ENCODE measurements at places on chromosomes 6 and 20.

- DNase-seq = no peak
Measured at GRCh38 chr6:9704989-9705388, 709.9 kb downstream of the TFAP2A start.

DNA sequence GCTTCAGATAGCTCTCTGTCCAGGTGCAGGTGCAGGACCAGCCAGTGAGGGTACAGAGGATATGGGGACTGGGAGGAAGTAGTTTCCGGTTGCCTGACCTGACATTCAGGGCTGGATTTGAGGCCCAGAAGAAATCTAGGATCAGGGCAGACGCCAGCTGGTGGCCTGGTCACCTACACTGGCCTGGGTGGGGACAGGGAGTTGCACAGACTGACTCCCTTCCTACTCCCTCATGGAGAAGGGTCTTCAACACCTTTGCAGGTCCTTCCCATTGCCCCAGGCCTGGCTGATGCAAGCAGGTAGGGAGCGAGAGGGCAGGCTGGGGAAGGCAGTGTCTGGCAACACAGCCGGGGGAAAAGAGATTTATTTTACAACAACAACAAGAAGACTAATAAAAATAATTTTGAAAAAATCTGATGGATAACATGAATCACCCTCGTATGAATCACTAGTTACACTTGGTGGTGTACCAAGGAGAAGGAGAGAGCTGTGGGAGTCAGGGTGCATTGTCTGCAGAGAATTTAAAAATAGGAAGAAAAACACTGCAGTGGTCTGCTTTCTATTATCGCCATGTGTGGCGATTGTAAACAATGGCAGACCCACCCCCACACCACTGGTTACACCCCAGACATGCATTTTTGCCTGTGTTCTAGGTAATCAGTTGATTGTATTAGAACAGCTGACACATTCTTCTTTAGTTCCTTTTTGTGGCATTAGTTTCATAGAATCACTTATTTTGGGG lies 62.3 kb upstream of the SNX9 start:
- no peak for DNase-seq

DNA sequence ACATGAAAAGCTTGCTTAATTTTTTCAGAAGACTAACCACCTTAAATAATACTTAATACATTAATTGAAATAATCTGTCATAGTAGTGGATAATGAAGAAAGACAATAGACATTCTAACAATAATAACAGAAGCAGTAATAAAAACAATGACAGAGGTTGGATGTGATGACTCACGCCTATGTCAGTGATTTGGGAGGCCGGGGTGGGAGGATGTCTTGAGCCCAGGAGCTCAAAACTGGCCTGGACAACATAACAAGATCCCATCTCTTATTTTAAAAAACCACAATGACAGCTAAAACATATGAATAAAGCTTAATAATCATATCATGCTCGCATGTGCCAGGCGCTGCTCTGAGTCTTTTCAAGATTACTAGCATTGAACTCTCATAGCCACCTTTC lies 105.5 kb downstream of the IPCEF1 start:
- DNase-seq = no peak

DNA sequence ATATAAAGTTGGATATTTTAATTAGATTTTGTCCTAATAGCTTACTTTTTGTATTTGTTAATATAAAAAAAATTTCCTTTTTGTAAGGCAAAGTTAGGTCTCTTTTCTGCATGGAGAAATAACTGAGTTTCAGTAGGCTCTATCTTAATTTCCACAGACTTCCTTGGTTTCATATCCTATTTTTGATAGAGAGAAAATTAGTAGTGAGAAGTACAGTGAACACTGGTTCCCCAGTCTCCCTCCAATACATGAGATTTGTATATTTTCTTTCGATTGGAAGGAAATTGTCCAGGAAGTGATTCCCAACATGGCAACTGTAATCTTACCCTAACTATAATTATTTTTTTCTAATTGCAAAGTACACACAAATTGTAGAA lies 26.4 kb downstream of the TRIM27 start:
- no peak for DNase-seq

GRCh38 chr6:11072101-11072500 lies 21.5 kb upstream of the SMIM13 start:
- no peak for DNase-seq
